ENCODE measurements at places on chromosomes 2 and 18. TPM values are rescaled to one million over a fixed set of nuclear protein-coding genes. Genes with fewer than 3 reads are reported as not detected.

NOSTRIN gene
- total RNA-seq: not detected

DNA sequence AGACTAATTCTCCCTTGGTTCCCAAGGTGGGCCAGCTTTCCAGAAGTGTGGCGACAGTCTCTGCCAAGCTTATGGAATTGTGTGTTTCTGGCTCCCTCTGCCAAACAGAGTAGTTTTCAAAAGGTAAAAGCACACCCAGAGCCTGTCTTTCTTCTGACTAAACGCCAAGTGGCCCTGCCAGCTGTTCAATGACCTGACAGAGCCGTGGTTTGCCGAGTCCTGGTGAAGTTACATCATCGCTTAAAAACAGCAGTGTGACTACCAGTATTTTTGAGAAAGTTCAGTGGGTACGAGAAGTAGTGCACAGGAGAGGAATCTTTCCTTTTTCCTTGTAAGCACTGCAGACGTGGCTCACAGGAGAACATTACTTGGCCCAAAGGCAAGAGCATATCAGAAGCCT is 1.9 kb downstream of the PER2 start:
- DNase-seq: peak; percentile 89

SPRED2 gene
- total RNA-seq: 11.6 TPM

IL1R1 gene
- total RNA-seq: 7.9 TPM

DNA sequence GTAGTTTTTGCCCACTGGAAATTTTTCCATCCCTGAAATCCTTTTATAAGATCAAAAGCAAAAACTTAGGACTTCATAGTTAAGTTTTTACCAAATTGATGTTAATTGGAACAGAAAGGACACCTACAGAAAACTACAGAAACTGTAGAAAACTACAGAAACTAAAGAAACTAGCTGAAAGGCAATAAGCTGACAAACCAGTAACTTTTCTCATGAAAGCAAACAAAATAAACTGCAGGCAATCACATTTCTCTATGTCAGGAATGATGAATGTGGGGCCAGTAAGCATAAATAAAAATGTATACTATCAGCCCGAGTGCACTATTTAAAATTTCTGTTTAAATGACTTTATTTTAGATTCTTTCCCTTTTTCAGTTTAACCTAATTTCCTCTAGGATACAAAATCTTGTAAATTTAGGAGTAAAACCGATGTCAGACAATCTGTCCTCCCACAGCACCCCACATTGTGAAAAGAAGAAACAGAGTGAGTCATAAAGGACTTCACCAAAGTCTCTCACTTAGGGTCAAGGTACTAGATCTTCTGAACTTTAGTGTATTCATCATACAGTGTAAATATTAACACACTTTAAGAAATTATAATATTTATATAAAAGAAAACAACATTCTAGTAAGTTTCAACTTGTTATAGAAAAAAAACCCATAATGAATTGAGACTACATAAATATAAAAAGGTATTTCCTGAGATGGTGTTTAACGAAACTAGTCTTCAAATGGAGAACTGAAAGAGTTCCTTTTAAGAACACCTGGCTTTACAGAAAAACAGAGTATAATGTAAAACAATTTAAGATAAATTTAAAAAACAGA is 46.6 kb downstream of the USP40 start:
- DNase-seq: no peak

- DNase-seq: no peak
Measured at GRCh38 chr2:53949457-53949856, 21.3 kb downstream of the PSME4 start.

GRCh38 chr2:199629301-199629700 is 171.6 kb upstream of the SATB2 start:
- no peak for DNase-seq

DNA sequence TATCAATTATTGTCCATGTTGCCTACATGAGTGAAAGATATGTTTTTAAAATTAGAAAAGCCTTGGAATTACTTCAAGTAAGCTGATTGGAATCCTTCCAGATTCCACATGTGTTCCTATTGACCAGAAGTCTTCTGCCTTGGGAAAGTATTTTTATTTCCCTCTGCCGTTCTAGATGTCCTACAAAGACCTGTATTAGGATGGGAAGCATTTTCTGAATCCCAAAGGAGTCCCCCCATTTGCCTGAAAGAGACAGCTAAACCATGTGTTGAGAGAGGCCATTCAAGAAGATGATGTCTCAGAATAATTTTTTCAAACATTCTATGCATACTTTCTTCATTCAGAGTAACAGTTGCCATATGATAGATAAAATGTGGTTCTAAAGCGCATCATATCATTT is 19.0 kb upstream of the MYO1B start:
- DNase-seq: no peak

PRKAG3 gene
- not detected for total RNA-seq

DNAH7 gene
- 0.64 TPM for total RNA-seq

GRCh38 chr2:64854773-64855237 is 134.4 kb upstream of the SLC1A4 start:
- peak; percentile 22 for DNase-seq

CLEC4F gene
- total RNA-seq: not detected

GPR55 gene
- 0.79 TPM for total RNA-seq

GRCh38 chr2:182754231-182754630 is 38.2 kb downstream of the DNAJC10 start:
- no peak for DNase-seq

DPY30 gene
- total RNA-seq: 133 TPM

- no peak for DNase-seq
Measured at GRCh38 chr2:43729491-43730174, 44.2 kb upstream of the DYNC2LI1 start.

NDUFV2 gene
- total RNA-seq: 177 TPM

GRCh38 chr2:5394223-5394622 is 298.0 kb upstream of the SOX11 start:
- no peak for DNase-seq

DNA sequence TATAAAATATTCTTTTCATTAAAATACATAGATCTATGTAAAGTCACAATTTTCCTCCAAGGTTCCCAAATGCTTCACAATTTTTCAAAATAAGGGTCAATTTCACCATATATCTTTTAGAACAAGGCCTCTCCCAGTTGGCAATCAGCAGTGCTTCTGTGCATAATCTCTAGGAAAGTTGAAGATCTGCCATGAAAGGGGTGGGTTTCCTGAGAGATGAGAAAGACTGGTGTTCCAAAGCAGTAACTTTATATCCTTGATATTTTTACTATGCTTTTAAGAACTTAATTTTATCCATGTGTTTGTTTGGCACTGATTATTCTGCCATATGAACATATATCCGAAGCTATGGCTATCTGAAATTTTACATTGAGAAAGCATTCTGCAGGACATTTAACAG is 199.4 kb upstream of the CYP26B1 start:
- DNase-seq: no peak

HMSD gene
- total RNA-seq: 0.84 TPM

DNA sequence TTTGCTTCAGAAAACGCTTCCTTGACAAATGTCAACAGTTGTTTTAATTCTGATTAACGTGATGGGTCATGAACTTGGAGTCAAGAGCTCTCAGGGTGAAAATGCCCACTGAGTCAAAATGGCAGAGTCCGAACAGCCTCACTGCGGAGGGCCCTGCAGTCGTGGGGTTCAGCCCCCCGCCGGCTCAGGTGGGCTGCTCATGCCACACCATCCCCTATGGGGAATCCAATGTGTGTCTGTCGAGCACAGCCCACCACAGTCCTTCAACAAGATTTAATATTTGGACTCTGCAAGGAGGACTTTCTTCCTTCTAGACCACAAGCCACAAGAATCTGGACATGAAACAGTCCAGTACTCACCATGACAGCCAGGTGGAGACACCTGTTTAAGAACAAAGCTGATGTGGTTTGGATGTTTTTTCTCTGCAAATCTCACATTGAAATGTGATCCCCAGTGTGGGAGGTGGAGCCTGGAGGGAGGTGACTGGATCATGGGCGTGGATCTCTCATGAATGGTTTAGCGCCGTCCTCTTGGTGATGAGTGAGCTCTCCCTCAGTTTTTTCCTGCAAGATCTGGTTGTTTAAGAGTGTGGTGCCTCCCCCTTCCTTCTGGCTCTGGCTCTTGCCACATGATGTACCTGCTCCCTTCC is 201.0 kb downstream of the NDUFA10 start:
- peak; percentile 53 for DNase-seq

DNA sequence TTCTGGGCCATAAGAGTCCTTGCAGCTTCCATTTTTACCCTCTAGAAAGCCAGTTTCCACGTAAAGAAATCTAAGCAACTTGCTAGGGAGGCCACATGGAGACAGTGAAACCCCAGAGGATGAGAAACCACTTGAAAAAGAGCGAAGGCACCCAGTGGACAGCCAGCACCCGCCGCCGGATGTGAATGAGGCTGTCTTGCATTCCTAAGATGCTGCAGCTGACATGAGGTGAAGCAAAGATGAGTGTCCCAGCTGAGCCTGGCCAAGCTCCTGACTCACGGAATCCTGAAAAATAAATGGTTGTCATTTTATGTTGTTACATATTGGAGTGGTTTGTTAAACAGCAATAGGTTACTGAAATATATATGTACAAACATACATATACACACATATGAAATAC is 65.9 kb upstream of the STPG4 start:
- DNase-seq: peak; percentile 82

DNA sequence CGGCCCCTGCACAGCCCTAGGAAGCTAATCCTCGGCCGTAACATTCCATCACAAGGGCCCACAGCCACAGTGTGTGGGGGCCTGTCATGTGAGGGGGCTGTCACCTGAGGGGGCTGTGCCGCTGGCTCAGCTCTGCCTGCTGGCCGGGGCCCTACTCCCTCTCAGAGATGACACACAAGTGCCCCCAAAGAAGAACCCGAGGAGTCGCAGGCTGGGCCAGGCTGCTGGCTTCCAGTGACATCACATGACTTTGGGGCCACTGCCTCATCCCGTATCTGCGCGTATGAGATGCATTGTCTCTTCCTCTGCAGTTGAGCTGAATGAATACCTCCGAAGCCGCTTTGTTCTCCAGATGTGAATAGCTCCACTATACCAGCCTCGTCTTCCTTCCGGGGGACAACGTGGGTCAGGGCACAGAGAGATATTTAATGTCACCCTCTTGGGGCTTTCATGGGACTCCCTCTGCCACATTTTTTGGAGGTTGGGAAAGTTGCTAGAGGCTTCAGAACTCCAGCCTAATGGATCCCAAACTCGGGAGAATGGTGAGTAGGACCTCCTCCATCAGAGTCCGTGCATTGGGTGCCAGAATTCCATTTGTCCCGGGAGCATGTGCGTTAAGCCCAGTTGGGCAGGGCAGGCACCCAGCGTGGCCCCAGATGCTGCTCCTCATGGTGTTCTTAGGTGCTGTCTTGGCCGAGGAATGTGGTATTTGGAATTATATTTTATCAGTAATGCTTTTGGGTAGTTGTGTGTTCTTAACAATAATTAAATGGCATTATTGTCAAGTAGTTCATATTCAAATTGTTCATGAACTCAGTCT is at the start of gene CNDP1:
TSS of gene CNDP1 (plus strand) at position 351 of the 820 bp plus-strand sequence. CDS start at position 519, 168 bp downstream.
- DNase-seq: no peak

DNA sequence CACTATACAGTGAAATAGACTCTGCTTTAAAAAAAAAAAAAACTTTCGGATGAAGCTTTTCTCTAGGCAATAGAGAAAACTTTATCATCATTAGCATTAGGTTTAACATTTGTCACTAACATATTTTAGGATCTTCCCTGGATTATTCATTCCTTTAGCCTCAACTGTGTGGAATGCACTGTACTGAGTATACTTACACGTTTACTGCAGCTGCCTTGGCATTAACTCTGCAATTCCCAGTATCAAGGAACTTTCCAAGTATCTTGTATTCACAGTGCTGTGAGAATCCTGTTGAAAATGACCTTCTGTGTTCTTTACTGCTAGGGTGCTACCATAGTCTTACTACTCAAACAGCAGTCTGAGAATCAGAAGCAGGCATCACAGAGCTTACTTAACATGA is 328.2 kb upstream of the COL3A1 start:
- DNase-seq: no peak

DSG1 gene
- total RNA-seq: not detected

GRCh38 chr18:75489493-75490190 is 62.1 kb upstream of the SMIM21 start:
- peak; percentile 95 for DNase-seq

DNA sequence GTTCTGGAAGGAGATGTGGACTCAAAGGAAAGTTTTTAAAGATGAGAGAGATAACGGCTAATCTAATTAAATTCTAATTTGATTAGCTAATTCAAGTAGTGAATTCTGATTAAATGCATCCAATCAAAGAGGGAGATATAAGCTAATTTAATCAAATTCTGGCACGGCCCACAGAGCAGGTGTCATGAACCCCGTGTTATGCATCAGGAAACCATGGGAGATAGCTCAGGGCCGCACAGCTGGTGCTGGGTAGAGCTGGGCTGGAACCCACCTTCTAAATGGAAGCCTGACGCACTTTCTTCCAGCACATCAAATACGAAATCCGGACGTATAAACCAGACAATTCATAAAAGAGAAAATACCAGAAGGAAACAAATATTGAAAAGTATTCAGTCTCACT is 57.2 kb downstream of the GREB1 start:
- DNase-seq: no peak

FSHR gene
- not detected for total RNA-seq

HOXD1 gene
- not detected for total RNA-seq

AQP12A gene
- total RNA-seq: not detected

- DNase-seq: peak; percentile 89
Measured at GRCh38 chr2:105410554-105410953, 11.7 kb upstream of the FHL2 start.

- no peak for DNase-seq
Measured at GRCh38 chr2:231489990-231490389, 25.7 kb upstream of the NCL start.

GRCh38 chr2:82857967-82858366 is 1601.1 kb downstream of the SUCLG1 start:
- no peak for DNase-seq

DNA sequence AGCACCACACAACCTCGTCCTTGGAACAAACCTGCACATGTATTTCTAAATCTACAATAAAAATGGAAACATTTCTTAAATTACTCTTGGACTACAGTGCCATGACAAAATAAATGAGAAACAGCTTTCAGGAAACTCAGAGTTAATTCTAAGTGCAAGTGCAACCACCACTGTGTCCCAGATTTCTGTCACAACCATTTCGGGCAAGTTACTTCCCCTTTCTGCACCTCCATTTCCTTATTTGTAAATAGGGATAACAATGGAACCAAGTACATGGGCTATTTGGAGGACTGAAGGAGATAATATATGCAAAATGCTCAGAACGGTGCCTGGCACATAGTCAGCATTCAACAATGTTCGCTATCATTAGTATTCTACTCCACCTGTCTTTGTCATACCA is 93.2 kb downstream of the CACNB4 start:
- DNase-seq: no peak

CDCA7 gene
- 16.6 TPM for total RNA-seq

Measured in M059J (cell line).